IPS-NIHi11 (cell line): ENCODE measurements at places on chromosomes 2 and 18.

DNA sequence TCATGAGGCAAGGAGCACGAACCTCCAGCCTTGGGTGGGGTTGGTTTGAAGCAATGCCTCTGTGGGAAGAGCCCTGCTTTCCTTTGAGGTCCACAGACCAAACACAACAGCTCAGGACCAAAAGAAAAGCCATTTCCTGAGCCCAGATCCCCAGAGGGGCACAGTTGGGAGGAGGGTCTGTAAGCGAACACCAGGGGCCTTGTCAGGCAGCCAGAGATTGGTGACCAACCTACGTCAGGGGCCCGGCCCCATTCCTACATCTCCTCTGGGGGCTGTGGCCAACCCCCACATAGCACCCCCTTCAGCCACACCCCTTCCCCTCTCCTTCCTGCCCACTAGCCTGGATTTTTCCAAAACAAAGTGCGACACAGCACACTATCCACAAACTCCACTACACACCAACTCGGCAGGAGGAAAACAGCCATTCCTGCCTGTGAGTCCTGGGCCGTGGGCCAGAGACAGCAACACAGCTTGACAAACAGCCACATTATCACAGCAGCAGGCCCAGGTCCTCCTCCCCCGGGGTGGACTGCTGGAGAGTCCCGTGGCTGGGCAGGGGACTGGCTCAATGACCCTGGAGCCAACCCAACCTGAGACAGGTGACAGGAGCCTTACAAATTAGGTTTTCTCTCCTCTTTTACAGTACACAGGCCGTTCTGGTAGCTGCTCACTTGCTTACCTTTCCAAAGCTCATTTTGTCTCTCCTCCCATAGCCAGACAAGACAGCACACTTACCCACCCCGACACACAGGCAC is 98.8 kb downstream of the TNS1 start:
- no peak for DNase-seq

GRCh38 chr2:132521341-132521740 is 104.7 kb downstream of the GPR39 start:
- no peak for DNase-seq

DNA sequence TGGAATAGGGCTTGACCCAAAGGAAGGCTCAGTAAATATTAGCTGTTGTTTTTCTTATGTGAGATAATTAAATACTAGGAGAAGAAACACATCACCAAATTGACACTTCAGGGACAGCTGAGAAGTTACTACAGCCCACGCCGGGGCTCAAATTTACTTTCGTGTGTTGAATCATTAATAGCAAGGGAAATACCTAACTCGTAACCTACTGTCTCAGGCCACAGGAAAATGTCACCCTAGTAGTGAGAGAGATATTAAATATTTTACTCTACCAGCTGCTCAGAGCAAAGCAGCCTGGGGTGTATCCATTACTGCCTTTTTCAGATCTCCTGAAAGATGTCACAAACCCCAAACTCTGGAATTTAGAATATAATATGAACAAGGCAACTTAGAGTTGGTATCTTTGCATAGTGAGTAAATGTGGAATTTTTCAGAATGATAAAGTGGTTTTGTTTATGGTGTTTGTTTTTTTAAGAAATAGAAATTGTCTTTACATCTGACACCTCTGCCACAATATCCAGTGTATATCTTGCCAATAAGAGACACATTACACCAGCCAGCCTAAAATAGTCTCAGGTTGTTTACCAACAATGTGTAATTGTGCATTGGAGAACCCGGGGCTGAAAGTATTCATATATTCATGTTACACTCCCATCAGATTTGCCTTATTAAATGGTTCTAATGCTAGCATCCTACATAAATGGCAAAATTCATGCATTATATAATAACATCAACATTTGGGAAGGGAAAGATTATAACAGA is 48.4 kb downstream of the ATP8B1 start:
- DNase-seq = no peak

DNA sequence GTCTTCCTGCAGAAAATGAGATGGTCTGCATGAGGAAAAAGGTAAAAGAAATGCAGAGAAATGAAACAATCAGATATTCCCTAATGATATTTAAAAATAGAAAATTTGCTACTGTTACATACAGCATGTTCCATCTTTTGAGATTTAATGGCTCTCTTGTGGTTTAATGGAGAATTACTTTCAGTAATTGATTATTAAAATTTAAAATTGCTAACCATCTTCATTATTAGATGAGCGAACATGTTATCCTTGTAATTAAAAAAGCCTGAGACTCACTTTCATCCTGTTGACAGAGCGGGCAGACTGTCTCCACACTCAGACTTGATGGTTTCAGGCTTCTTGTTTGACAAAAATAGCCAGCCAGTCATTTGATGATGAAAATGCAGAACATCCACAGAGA is 171.0 kb downstream of the GRB14 start:
- no peak for DNase-seq

DNA sequence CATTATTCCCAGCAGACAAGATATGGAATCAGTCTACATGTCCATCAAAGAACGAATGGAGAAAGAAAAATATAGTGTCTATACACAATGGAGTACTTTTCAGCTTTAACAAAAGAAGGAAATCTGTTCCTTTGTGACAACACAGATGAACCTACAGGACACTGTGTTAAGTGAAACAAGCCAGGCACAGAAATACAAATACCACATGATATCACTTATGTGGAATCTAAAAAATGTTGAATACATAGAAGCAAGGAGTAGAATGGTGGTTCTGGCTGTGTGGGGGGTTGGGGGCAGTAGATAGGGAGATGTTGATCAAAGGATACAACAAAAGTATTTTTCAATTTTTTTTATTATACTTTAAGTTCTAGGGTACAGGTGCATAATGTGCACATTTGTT is 347.7 kb upstream of the MAP2 start:
- DNase-seq = no peak
